Thoracic aorta (tissue), 2 donors: ENCODE measurements at places on chromosomes 7 and 10. TPM values are rescaled to one million over a fixed set of nuclear protein-coding genes. Genes with fewer than 3 reads are reported as not detected.

- H3K4me3 ChIP-seq: no peak overlapping the region
- peaks cover 25% of the 10 kb centered on the region for H3K4me1 ChIP-seq
- H3K36me3 ChIP-seq: no peaks in the 10 kb centered on the region
Measured at GRCh38 chr10:58773944-58774343, 261.3 kb downstream of the BICC1 start.

GRCh38 chr7:106288263-106288662, 3.5 kb upstream of the NAMPT start:
- no peak overlapping the region for H3K27ac ChIP-seq
- H3K36me3 ChIP-seq: no peaks in the 10 kb centered on the region
- DNase-seq: no peak
- no peaks in the 10 kb centered on the region for H3K27me3 ChIP-seq
- no peak overlapping the region for H3K4me3 ChIP-seq
- no peaks in the 10 kb centered on the region for H3K4me1 ChIP-seq

DNA sequence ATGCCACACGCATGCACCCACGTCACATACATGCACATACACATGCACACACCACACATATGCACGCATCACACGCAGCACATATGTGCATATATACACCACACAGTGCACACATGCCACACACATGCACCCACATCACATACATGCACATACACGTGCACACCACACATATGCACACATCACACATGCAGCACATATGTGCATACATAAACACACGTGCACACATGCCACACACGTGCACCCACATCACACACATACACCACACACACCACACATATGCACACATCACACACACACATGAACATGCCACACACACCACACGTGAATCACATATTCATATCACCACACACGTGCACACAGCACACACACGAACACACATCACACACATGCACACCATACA, 338.8 kb downstream of the PTPRN2 start:
- H3K4me1 ChIP-seq: no peaks in the 10 kb centered on the region
- DNase-seq: no peak
- no peaks in the 10 kb centered on the region for H3K27me3 ChIP-seq
- no peak overlapping the region for H3K4me3 ChIP-seq
- no peak overlapping the region for H3K27ac ChIP-seq

- no peak for DNase-seq
- H3K4me3 ChIP-seq: no peak overlapping the region
- H3K27me3 ChIP-seq: no peaks in the 10 kb centered on the region
- H3K4me1 ChIP-seq: peaks cover 29% of the 10 kb centered on the region
- H3K36me3 ChIP-seq: peaks cover 3% of the 10 kb centered on the region
Measured at GRCh38 chr10:12018438-12019282, 23.9 kb downstream of the UPF2 start.

DNA sequence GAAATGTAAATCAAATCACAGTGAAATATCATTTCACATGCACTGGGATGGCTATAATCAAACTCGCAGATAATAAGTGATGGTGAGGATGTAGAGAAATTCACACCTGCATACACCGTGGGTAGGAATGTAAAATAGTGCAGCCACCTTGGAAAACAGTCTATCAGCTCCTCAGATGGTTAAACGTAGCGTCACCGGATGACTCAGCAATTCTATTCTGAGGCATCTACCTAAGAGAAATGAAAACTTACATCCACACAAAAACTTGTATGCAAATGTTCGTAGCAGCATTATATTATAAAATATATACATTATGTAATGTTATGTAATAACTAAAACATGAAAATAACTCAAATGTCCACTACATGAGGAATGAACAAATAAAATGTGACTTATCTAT, 38.9 kb downstream of the SH3PXD2A start:
- H3K4me3 ChIP-seq: no peak overlapping the region

DNA sequence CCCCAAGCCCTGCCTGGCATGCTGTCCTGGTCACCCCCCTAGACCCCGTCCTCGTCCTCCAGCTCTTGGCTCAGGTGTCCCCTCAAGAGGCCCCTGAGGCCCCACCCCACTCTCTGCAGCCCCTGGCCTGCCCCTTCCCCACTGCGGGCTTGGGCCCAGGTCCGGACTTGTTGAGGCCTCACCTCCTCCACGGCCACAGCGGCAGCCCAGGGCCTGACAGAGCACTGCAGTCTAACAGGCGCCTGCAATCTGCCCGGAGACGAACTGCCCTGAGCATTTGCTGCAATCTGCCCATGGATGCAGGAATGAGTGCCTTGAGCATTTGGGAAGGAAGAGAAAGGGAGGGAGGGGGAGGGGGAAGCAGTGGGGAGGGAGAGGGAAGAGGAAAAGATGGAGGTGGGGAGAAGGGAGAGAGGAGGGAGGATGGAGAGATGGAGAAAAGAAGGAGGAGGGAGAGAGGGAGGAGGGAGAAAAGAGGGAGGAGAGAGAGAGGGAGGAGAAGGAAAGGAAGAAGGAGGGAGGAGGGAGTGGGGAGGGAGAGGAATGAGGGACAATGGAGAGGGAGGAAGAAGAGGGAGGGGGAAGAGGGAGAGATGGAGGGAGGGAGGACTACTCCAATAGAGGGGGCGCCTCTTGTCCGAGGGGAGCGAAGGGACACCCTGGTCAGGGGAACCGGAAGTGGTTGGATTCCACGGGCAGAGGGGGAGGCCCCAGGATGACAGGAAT, 73.9 kb downstream of the PDGFA start:
- no peak overlapping the region for H3K4me3 ChIP-seq
- DNase-seq: no peak
- no peaks in the 10 kb centered on the region for H3K36me3 ChIP-seq
- no peak overlapping the region for H3K27ac ChIP-seq
- no peaks in the 10 kb centered on the region for H3K4me1 ChIP-seq
- no peaks in the 10 kb centered on the region for H3K27me3 ChIP-seq

DNA sequence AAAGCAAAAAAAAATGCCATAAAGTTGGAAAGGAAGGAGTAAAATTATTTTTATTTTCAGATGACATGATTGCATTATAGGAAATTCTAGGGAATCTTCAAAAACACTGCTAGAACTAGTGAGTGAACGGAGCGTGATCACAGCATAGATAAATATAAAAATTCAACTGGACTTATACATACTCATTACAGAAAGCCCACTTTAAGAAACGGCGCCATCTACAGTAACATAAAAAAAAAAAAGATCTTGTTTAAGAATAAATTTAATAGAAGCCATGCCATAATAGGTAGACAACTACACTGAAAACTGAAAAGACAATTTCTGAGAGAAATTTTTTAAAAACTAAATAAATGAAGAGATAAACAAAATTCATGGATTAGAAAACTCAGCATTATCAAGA, 623.1 kb upstream of the MGMT start:
- no peaks in the 10 kb centered on the region for H3K27me3 ChIP-seq
- H3K36me3 ChIP-seq: no peaks in the 10 kb centered on the region
- no peak for DNase-seq
- no peak overlapping the region for H3K27ac ChIP-seq

DNA sequence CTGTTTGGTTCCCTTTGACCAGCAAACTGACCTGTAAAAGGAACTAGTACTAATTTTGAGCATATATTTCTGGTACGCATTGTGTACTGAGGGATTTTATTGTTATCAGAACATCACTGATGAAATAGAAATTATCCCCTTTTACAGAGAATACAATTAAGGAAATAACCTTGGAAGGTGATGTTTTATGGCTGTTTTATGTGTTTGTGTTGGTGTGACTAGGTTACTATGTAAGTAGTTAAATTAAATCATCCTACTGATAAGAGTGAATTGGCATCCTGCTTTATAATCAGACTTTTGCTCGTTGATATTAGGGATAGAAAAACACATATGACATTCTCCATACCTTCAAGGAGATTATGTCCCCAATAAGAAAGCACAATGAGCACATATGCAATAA, 596.6 kb downstream of the SORCS3 start:
- H3K4me3 ChIP-seq: no peak overlapping the region
- H3K27ac ChIP-seq: no peak overlapping the region
- H3K4me1 ChIP-seq: no peaks in the 10 kb centered on the region
- no peaks in the 10 kb centered on the region for H3K27me3 ChIP-seq
- H3K36me3 ChIP-seq: no peaks in the 10 kb centered on the region

GRCh38 chr7:16023503-16023902, 337.0 kb upstream of the MEOX2 start:
- H3K4me3 ChIP-seq: no peak overlapping the region
- H3K27ac ChIP-seq: no peak overlapping the region
- no peak for DNase-seq
- H3K27me3 ChIP-seq: no peaks in the 10 kb centered on the region
- H3K36me3 ChIP-seq: no peaks in the 10 kb centered on the region
- H3K4me1 ChIP-seq: peaks cover 39% of the 10 kb centered on the region

DNA sequence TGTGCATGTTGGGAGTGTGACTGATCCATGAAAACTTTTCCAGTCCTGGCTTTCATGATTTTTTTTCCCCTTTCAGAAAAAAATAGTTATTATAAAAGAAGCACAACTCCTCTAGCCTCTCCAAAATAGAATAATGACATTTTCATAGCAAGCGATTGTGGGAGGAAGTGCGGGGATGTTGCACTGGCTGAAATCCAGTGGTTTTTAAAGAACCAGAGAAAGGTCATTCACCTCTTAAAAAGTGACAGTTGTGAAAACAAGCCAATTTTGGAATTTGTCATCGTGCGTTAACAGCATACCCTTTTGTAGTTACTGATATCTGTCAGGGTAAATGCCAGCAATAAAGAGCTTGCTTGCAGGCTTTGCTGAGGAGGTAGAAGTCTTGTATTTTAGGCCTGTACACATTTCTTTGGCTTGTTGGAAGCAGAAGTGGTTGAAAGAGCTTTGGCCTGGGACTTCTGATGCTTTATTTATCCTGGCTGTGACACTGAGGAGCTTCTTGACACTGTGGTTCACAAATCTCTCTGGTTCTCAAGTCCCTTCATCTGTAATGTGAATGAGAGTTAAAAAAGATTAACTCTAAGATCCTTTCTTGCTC, 545.9 kb downstream of the REEP3 start:
- H3K27me3 ChIP-seq: no peaks in the 10 kb centered on the region
- no peak overlapping the region for H3K27ac ChIP-seq
- peaks cover 24% of the 10 kb centered on the region for H3K4me1 ChIP-seq
- no peak for DNase-seq
- no peak overlapping the region for H3K4me3 ChIP-seq
- no peaks in the 10 kb centered on the region for H3K36me3 ChIP-seq

DNA sequence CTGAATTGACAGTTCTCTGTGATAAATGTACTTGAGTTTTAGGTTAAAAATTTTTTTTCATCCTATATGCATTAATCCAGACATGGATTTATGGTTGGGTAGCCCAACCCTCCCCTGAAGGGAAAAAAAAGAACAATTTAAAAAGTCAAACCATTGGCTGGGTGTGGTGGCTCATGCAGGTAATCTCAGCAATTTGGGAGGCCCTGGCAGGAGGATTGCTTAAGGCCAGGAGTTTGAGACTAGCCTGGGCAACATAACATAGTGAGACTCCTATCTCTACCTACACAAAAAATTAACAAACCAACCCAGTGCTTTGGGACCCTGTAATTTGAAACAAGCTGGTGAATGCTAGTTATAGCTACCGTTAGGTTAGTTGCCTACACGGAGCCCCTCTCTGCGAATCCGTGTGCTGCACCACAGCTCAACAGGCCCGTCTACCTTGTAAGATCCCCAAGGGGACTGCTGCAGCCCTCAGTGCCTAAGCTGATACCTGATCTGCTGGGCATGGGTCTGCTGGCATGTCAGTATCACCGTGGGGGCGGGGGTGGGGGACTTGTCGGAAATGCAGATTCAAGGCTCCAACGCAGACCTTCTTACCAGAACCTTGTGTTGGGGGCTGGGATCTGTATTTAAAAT, 32.8 kb downstream of the TSPAN14 start:
- no peaks in the 10 kb centered on the region for H3K27me3 ChIP-seq
- no peak overlapping the region for H3K4me3 ChIP-seq
- peaks cover 14% of the 10 kb centered on the region for H3K4me1 ChIP-seq
- no peaks in the 10 kb centered on the region for H3K36me3 ChIP-seq
- H3K27ac ChIP-seq: no peak overlapping the region

DNA sequence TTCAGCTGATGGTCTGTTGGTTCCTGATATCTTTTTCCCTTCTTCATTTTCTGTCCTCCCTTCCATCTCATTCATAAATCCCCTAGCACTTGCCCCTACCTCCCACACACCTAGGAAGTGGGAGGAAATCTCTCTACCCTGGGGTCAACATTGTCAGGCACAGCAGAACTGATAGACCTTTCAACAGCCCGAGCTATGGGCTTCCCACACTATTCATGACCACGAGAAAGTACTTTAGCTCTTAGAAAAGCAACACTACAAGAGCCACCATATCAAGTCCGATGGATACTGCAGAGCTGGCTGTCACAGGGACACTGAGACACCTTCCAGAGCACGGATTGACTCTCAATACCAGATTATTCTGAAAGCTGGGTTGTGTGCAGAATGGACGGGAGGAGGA, 180.6 kb upstream of the NEBL start:
- no peaks in the 10 kb centered on the region for H3K27me3 ChIP-seq
- H3K27ac ChIP-seq: no peak overlapping the region
- no peak for DNase-seq
- no peak overlapping the region for H3K4me3 ChIP-seq

The HOXA13 gene
- total RNA-seq: 0.14 TPM

The GARIN1A gene
- 0.81 TPM for total RNA-seq

The ATOH7 gene
- not detected for total RNA-seq

The ECD gene
- 34.8 TPM for total RNA-seq
